GM12892 (cell line): ENCODE measurements at places on chromosomes 5 and 9.
A peak's percentile ranks its signal among the peaks of the same experiment; 100 is the strongest.

GRCh38 chr5:151570512-151571269 is 20.4 kb downstream of the FAT2 start:
- DNase-seq: no peak

GRCh38 chr9:95516221-95516733 is 494 bp downstream of the PTCH1 start:
- no peak for DNase-seq

- DNase-seq: no peak
These were observed 11.1 kb downstream of the LHX6 start for GRCh38 chr9:122217640-122218039.

DNA sequence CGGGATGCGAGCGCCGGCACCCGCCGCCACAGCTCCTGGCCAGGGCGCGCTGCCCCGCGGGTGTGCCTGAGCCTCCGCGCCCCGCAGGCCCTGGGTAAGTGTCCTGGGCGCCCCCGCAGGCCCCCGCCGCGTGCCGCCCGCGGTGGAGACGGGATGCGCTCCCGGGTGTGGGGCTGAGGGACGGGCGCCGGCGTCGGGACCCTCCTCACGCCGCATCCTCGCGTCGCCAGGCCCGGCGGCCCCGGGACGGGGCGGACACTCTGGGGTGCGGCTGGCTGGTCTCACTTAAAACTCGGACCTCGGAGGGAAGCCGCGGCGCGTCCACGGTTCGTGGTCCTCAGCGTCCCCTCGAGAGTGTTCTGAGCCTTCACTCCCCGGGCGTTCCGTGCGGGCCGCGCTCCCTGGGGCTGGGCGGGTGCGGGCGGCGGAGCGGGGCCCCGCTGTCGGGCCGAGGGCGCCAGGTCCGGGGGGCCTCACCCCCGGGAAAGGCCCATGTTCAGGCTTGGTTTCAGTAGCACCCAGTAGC is 275 bp downstream of the AHRR start:
- DNase-seq: no peak

DNA sequence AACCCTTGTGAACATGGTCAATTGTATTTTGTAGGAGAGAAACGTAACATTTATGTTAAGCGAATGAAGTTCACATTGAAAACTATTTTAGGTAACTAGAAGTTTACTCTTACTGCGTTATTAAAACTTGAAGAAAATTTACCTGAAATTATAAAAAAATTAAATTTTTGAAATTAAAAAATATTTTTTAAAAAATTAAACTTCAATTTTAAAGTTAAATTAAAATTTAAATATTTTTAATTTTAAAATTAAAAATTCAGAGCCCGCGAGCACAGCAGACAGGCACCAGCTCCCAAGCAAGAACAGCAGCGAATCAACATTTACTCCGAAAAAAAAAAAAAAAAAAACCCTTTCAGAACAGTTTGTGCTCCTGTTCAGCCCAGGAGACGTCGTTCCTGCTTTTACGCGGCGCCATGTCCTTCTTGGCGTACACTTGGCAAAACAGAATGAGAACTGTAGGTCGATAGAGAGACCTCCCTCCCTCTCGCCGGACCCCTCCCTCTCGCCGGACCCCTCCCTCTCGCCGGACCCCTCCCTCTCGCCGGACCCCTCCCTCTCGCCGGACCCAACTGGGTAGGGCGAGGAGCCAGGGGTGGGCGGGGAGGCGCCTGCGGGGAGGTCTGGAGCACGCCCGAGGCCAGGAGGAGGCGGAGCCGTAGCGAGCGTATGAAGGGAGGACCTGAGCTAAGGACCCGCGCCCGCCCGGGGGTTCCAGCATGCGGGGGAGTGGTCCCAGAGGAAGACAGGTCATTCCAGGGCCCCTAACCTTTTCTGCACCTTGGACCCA is 235.8 kb downstream of the ROR2 start:
- DNase-seq: no peak

GRCh38 chr5:133363807-133364587 is 248.3 kb downstream of the FSTL4 start:
- DNase-seq: no peak

DNA sequence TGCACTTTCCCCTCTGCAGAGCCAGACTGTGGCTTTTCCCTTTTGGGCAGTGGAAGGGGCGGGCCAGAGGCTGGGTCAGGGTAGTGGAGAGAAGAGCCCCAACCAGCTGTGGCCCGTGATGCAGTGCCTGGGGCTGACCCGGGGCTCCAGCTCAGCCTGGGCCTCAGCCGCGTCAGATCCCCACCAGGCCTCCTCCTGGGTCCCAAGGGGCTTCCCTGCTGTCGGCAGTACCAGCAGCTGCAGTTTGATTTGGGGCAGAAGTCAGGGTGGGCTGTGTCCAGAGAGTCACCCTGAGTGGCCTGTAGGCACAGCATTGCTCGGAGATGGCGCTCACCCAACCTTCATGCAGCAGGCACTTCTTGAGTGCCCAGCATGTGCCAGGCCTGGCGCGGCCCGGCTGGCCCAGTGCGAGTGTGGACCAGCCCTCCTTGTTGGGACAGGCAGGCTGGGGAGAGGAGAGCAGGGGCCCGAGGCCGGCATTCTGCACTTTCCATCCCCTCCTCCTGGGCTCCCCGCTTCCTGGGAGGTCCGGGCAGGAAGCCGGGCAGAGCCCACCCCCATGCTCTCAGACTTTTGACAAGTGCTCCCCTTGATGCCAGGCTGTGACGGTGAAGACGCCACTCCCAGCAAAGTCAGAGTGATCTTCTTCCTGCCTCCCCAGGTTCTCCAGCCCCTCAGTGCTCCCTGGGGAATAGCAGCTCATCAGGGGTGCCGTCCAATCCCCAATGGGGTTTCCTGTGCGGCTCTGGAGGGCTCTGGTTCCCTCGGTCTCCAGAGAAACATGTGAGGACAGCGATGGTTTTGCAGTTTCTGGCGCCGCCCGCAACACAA is 88.3 kb upstream of the COL5A1 start:
- DNase-seq: no peak

GRCh38 chr5:32479096-32479495 is 34.6 kb upstream of the ZFR start:
- DNase-seq: no peak

DNA sequence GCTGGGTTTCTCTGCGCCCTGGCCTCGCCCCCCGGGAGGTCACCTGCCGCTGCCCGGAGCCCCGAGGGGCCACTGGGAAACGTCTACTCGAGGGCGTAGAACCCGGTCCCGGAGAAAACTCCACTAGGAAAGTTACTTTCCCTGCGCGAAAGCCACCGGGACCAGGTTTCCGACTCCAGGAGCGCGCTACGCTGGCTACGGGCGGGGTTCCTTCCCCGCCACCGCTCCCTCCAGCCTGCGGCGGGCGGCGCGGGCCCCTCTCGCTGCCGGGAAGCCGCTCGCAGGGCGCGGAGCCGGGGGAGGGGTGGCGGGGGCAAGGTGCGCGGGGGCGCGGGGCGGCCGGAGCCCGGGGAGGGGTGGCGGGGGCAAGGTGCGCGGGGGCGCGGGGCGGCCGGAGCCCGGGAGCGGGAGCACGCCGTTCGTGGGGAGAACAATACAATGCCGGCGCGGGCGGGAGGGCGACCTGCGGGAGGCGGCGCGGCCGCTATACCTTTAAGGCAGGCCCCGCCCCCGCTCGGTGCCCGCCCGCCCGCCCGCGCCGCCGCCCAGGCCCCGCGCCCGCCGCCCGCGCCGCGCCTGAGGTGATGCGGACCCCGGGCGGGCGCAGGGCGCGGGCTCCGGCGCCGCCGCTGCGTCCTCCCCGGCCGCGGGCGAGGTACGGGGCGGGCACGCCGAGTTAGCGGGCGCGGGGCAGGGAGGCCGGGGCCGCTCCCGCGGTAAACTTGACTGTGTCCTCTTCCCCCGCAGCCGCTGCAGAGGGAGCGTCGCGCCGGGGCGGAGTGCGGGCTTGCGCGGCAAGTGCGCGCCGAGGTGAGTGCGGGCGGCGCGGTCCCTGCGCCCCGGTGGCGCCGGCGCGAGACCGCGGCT is 278.1 kb downstream of the AOPEP start:
- peak; percentile 41 for DNase-seq

DNA sequence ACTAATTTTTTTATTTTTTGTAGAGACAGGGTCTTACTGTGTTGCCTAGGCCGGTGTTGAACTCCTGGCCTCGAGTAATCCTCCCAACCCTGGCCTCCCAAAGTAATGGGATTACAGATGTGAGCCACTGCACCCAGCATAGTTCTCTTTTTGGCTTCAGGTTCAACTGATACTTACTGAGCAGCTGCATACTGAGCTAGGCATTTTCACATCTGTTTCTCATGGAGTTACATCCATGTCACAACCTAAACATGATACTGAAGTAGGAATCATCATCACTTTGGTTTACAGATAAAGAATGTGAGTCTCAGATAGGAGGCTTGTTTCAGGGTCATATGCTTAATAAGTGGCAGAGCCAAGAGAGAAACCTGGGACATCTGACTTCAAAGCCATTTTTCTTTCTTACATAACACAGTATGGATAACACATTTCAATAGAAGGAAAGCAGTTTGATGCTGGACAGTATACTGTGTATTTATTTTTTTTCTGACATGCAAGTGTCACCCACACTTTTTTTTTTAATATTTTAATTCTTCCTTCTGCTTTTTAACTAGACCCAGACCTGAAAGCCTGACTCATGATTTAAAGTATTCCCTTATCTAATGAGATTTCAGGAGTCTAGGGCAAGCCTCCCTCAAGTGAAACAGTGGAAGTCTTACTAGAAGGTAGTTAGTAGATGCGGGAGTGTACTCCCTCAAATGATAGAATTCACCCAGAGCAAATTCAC is 90.8 kb downstream of the HACD4 start:
- no peak for DNase-seq
